ENCODE measurements at places on chromosomes 2 and 18.

DNA sequence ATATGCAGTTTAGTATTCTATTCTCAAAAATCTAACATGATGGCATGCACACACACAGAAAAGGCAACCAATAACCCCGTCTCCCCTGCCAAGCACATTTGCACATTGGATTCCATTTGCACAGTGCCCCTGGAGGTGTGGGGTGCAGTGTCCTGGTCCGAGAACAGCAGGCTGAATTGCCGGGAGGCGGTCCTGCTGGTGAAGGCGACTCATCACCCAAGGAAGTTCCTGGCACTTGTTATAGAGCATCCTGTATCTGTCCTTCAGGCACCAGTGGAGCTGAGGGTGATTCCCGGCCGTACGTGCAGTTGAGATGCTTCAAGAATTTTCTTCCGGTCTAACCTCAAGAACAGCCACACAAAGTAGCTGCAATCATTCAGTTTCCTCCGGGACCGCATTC, 73.0 kb upstream of the RAB12 start:
- no peak for DNase-seq

- no peak for DNase-seq
Observed at GRCh38 chr2:108148555-108148954, 91.2 kb upstream of the SULT1C3 start.

DNA sequence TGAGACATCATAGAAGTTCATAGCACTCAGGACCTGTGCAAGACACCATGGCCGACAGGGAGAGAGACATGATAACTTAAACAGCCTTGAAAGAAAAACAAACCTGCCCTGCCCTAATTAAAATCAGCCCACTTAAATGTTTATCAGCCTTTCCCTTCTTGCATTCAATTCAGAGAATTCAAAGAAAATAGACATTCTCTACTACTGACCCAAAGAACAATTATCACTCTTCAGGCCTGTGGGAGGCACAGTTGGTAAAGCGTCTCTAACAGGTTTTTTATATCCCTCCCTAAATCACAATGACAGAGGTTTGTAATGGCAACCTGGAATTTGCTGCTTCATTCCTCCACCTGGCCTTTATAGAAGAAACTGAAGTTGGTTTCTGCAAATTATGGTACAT, 1.7 kb downstream of the CDK15 start:
- no peak for DNase-seq

DNA sequence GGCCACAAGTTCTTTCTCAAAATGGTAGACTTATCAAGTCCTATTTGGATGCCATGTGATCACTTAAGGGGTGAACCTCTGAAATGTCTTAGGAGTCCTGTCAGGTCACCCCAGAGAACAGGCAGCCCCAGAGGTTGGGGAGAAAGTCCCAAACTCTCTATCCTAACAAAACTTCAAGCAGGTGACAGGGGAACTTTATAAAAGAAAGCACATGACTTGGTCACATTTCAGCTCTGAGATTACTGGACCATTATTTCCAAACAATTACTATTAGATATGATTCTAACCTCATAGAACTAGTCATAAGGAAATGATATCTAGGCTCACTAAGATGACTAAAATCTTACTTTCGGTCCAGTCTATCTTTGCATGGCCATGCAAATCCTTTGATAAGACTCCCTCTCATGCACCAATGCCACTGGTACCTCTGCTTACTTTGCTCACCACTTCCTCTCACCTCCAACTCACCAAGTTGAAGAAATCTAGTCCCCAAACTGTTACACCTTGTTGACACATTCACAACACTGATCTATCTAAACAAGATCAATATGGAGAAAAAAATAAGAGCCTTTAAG, 107.0 kb downstream of the GALNT14 start:
- no peak for DNase-seq

DNA sequence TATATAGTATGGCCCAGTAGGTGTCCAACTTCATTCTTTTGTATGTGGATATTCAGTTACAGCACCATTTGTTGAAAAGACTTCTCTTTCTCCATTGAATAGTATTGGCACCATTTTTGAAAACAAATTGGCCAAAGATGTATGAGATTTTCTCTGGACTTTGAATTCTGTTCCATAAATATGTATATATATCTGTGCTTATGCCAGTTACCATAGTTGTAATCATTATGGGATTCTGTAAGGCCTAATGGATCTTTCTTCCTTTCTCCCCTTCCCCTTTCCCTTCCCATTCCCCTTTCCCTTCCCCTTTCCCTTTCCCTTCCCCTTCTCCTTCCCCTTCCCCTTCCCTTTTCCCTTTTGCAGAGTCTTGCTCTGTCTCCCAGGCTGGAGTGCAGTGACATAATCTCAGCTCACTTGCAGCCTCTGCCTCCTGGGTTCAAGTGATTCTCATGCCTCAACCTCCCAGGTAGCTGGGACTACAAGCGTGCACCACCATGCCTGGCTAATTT, 51.0 kb downstream of the COX7A2L start:
- DNase-seq = no peak

DNA sequence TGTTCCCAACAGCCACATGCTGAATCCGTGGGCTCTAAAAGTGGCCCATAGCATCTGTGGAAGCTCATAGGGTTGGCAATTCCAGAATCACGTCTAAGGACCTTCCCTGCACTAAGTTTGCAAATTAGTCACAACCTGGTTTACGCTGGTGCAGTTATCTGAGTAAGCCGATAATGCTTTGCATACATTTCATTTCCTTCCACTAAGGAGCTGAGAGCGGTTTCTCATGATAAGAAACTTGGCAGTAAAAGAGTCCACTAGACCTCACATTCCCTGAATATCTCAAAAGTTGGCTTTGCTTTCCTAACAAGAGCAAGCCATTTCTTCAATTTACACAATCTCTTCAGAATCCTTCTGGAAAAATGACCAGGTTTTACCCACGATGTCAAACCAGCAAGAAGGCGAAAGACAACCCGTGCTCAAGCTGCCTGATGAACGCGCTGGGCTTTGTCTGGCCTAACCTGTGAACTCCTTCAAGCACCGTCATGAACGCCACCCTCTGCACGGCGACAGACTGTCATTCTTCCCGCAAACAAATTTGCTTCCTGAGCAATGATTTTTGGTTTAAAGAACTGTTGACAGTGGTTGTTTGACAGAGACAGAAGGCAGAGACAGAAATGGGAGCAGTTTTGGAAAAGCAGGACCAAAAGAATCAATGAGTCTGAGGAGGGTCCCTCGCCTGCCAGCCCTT, 73.0 kb upstream of the COPS8 start:
- no peak for DNase-seq

- DNase-seq = no peak
Observed at GRCh38 chr2:25044990-25045389, 3.1 kb downstream of the EFR3B start.

- DNase-seq = no peak
Observed at GRCh38 chr2:85017411-85018048, 46.6 kb downstream of the KCMF1 start.

DNA sequence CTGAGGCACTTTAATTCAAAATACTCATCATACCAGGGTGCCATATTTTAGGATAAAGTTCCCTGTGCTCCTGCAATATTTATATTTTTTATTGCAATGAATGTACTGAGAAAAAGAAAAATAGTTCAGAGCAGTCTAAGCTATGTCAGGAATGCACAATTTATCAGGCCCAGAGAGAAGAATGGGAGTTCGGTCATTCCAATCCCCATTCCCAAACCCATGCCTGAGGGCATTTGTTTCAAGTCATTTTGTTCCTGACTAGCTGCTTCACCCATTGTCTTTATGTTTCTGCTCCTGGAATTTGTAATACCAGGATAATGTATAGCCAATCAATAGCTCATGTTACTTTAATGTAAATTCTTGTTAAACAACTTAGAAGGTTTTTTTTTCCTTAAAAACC, 24.4 kb upstream of the FTCDNL1 start:
- DNase-seq = no peak

GRCh38 chr2:217978536-217979150, 24.2 kb downstream of the TNS1 start:
- no peak for DNase-seq

GRCh38 chr2:202030691-202031090, 3.0 kb upstream of the FZD7 start:
- DNase-seq = no peak

GRCh38 chr2:70515938-70516337, 37.7 kb downstream of the TGFA start:
- no peak for DNase-seq

DNA sequence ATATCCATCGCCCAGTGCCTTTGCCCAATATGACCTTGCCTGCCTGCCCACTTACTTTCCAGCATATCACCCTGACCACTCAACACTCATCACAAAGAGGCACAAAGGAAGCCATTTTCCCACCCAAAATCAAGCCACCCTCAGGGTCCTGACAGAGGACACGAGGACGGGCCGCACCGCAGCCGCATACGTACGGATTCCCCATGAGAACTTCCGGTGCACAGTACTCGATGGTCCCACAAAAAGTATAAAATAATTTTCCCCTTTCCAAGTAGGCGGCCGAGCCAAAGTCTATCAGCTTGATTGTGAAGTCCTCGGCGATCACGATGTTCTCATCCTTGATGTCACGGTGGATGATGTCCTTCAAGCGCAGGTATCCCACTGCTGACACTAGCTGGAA, 10.0 kb upstream of the MTERF4 start:
- DNase-seq = no peak

- DNase-seq = no peak
Observed at GRCh38 chr2:237182422-237183123, 96.9 kb downstream of the COPS8 start.

GRCh38 chr2:155830817-155831579, 501.5 kb downstream of the NR4A2 start:
- no peak for DNase-seq

DNA sequence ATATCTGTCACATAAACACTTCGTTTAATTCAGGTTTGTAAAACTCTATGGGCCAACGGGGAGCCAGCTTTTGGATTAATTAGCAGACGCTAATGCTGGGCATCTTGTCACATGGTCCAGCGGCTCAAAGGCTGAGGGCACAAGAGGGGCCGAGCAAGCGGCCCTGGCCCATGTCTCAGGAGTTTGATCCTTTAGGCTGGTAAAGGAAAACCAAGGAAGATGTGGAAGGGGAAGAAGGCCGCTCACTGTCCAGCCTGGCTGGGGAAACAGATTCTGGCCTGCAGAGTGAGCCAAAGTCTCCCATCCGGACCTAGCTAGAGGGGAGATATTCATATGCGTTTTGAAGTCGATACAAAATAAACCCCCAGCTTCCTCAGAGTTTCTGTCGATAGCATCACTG, 248.6 kb upstream of the SIX2 start:
- no peak for DNase-seq

- DNase-seq = no peak
Observed at GRCh38 chr2:88537640-88538039, 85.1 kb upstream of the FOXI3 start.

DNA sequence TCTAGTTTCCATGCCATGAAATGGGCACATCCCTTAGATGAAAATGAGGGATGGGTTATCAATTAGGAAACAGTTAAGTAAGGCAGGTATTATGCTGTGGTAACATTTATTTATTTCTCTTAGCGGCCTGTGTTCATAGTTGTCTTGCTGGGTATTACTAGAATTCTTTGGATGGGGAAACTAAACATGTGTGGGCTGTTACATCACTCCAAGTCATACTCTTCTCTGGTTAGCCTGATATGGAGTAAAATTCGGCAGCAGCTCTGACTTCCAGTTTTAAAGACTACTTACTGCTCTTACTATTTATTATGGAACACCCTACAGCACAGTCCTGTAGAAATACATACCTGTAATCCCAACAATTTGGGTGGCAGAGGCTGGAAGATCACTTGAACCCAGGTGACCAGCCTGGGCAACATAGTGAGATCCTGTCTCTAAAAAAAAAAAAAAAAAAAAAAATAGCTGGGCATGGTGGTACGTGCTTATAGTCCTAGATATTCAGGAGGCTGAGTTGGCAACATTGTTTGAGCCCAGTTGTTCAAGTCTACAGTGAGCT, 33.1 kb upstream of the RASGRP3 start:
- DNase-seq = no peak

GRCh38 chr18:9330419-9330818, 4.2 kb upstream of the TWSG1 start:
- DNase-seq = no peak

GRCh38 chr18:46859855-46860254, 57.5 kb downstream of the PIAS2 start:
- DNase-seq = no peak

GRCh38 chr2:104474716-104475115, 379.2 kb upstream of the POU3F3 start:
- DNase-seq = no peak

DNA sequence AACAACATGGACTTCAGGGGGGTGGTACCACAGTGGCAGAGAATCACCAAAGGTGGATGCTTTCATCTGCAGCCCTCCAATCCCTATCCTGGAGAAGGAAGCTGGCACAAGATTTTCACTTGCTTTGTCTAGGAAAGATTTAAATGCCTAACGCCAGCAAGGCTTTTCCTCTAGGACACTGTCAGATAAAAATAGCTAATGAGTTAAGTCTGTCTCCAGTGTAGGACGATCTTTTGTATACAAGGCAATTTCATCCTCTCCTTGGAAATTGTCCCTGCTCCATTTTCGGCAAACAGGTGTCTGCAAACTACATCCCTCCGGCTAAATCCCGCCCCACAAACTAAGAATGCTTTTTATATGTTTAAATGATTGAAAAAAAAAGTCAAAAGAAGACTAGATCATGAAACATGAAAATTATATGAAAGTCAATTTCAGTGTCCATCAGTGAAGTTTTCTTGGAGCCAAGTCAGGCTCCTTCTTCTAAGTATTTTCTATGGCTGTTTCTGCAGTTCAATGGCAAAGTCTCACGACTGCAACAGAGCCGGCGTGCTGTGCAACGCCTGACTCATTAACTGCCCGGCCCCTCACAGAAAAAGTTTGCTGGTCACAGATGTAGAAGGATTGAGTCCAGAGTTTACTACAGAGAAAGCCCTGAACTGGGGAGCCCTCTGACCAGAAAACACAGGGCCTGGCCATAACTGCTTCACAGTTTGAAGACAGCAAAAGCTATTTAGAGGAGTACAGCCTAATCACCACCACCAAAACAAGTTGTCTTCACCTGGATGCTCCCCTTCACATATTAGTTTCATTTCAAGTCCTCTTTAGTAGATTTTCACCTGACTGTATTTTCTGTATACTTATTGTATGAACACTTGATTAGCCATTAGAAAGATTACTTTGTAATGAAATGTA, 52.3 kb downstream of the PIEZO2 start:
- no peak for DNase-seq

- no peak for DNase-seq
Observed at GRCh38 chr2:57408587-57408986, 638.0 kb upstream of the VRK2 start.

DNA sequence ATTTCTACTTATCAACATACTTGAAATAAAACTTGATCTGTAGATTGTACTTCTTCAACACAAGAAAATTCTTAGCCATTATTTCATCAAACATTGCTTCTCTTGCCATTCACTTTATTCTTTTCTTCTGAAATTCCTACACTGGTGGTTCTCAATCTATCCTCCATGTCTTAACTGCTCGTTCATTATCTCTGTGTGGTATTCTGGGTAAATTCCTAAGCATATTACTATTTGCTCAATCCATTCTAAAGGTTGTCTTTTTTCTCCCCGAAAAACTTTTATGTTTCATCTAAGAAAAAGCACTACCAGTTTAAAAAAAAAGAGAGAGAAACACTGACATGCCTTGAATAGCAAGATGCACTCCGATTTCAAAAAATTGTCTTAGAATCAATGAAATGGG, 18.0 kb downstream of the SP3 start:
- DNase-seq = no peak
